ENCODE measurements at places on chromosomes 12 and 14. TPM values are rescaled to one million over a fixed set of nuclear protein-coding genes. Genes with fewer than 3 reads are reported as not detected.

DNA sequence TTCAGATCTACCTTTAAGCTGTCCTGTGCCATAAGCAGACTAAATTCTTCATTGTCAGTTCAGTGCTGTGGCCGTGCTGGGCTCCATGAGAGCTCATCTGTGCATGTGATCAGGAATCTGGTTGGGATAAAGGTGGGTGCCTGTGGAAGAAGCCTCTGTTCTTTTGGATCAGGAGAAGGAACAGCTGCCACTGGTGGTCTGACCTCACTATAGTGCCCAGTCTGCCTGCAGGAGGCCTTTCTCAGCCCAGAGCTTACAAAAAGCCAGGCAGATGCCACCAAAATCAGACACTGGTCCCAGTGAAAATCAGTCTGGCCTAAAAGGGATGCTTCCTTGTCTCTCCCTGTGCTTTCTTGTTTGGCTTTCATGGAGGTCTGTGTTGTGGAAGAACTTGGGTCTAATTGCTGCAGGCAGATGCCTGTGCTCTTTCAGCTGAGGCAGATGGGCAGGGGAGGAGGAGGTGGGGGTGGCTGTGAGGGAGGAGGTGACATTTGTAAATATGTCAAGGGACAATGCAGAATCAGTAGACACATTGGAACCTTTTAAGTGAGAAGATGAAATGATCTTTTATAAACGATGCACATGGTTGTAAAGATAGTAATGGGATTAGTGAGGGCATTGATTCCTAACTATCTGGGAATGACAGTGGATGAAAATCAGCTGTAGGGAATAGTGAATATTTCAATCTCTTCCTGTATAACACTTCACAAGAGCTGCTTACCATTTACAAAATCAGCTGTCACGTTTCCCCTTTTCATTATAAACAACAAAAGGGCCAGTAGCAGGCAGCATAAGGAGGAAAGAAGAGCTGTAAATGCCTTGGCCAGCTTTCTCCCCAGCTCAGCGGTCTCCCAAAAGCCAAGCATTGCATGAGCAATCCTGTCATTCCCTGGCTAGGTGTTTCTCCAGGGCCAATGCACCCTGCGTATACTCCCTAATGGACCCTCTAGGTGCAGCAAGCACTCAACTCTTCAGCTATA lies 44.6 kb downstream of the CACNA2D4 start:
- no peak for DNase-seq

GRCh38 chr14:60637479-60638315 lies 11.6 kb downstream of the SIX1 start:
- no peak for DNase-seq

DNA sequence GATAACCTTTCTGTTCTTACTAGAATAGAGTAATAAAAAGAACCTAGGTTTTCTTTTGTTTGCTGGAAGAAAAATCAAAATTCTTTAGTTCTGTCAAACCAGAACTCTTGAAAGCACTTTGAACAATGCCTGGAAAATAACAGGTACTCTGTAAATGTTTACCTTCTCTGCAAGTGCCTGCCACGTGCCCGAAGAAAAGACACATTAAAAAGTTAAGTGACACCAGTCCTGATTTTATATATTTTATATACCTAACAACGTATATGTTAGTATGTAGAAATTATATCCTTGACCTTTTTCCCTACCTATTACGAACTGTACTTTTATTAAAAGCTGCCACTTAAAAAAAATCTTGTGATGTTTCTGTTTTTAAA lies 976 bp downstream of the THAP2 start:
- no peak for DNase-seq

The CMKLR1 gene
- not detected for total RNA-seq

The CRACR2A gene
- total RNA-seq: 2.2 TPM

GRCh38 chr12:57577981-57578758 lies 12.8 kb upstream of the PIP4K2C start:
- no peak for DNase-seq

DNA sequence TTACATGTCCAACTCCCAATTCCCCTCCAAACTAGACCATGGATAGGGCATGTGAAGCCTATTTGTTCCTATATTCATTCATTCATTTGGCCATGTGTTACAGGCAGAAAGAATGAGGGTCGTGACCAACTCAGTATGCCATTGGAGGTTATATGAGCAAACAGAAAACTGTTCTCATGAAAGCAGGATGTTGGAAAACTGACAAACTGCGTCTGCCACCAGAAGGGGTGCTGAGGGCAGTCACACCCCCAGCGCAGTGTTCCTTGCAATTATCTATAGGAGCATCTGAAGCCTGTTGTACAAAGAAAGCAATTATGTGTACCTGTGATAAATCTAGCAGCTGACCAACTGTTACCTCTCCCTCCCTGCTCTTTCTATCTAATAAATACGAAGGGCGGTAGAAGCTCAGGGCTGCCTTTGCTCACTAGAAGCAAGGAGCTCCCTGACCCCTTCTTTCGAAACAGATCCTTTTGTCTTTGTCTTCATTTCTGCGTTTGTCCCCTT lies 21.1 kb downstream of the ENTPD5 start:
- DNase-seq: no peak

- peak; percentile 75 for DNase-seq
These were observed 37.9 kb downstream of the A2ML1 start for GRCh38 chr12:8860165-8860961.

DNA sequence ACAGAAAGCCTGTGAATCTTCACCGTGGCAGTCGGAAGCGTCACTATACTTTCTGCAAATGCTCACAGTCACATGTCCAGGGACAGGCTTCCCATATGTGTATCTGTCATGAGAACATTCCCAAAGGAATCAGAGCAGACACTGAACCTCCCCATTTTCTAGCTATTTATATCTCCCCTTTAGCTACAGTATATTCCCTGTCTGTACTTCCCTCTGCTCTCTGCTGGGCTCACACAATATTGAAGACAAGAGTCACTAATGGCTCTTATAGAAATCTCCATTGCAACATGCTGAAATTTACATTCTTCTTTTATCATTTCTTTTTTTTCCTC lies 8.2 kb downstream of the A2M start:
- no peak for DNase-seq

- DNase-seq: peak; percentile 40
These were observed 34.1 kb downstream of the ACADS start for GRCh38 chr12:120759591-120760348.

- DNase-seq: no peak
These were observed 170.5 kb downstream of the NDUFA12 start for GRCh38 chr12:94832780-94833681.

Data from foreskin keratinocyte (primary cell).